ENCODE measurements at places on chromosomes 13 and 19. TPM values are rescaled to one million over a fixed set of nuclear protein-coding genes. Genes with fewer than 3 reads are reported as not detected.

Gene DMKN
- 141 TPM for total RNA-seq

DNA sequence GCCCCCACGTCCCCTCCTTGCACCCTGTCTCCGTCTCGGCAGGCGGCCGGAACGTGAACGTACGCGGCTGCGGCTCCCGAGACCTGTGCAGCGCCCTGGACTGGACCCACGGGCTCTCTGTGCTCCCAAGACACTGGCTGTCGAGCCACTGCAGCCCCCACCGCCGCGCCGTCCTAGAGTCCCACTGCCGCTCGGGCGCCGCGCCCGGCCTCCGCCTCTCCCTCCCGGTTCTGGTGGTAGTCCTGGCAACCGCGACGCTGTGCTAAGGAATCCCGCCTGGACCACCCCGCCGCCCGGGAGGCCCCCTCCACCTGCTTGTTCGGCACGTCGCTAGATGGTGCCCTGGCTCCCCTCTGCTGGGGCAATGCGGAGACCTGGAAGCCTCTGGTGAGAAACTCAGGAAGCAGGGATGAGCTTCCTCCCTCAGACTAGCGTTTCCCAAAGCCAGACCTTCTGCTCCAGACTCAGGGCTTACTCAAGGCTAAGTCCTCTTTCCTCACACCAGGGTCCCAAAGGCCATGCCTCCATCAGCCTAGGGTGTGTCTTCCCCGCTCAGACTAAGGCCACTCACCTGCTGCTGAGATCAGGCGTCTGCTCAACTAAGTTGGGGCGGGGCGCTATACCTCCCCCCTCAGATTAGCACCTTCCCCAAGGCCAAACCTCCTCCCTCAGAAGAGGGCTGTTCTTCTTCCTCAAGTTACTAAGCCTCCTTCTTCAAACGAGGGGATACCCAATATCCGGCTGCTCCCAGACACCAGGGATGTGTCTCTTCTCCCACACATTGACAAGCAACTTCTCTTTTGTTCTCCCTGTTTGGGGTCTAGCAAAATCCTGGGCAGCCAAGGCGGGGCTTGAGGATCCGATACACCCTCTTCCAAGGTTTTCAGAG is 16.1 kb upstream of the IRGC start:
- DNase-seq = peak; percentile 71

GRCh38 chr19:27971071-27971470 is 1241.9 kb downstream of the UQCRFS1 start:
- DNase-seq = no peak

DNA sequence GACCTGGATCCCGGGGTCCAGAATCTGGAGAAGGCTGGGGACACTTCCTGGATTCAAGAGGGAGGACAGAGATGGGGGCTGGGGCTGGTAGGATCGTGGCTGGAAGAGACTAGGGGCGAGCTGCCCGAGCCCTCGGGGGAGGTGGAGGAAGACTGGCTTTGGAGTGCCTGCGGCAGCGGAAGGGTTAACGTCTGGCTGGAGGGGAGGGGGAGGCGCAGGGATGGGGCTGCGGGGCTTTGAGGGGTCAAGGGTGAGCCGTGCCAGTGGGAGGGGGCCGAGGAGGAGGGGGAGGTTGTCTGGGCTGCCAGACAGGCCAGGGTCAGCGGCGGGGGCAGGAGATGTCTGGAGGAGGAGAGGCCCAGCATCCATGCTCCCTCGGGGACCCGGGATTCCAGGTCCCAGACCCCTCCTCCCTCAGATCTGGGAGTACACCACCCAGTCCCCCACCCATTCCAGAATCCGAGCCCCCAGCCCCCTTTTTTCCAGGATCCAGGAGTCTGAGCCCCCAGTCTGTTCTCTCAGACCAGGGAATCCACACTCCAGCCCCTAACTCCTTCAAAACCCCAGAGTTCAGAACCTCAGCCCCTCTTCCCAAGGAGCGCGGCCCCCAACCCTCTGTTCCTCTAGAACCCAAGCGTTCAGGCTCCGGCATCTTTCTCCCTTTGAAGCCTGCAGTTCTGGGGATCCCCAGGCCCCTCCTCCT is 3.2 kb upstream of the SPACA6 start:
- peak; percentile 82 for DNase-seq

DNA sequence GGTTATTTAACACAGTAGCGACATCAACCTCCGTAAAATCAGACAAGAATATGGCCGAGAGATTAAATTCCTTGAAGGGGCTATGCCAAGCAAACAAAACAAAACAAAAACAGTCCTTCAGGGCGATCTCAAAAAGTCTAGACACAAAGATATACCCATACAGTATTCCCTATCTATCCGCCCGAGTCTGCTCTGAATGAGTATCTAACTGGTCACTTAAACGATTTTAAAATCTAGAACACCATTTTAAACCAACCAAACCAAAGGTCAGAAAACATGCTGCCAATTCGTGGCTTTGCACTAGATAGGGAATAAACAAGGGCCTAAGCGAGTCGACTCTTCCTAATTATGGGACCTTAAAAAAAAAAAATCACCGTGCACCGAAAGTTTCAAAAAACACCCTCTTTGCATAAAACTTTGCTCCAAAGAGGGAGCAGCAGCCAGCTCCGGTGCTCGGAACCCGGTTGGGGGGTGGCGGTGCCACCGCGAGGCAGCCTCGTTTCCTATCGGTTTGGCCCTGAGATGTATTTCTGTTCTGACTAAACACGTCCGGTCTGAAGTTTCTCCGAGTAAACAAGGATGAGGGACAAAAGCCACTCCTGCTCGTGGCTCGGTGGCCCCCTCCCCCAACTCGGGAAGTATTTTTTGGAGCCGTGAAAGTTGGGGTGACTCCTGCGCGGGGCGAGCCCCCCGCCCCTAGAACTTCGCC is 1.8 kb downstream of the HMGB1 start:
- no peak for DNase-seq

Gene ABCC4
- total RNA-seq = 12.2 TPM

Measured in type B pancreatic cell (in vitro differentiated cells).